ENCODE measurements at places on chromosomes 1 and 21.
A peak's percentile ranks its signal among the peaks of the same experiment; 100 is the strongest.

DNA sequence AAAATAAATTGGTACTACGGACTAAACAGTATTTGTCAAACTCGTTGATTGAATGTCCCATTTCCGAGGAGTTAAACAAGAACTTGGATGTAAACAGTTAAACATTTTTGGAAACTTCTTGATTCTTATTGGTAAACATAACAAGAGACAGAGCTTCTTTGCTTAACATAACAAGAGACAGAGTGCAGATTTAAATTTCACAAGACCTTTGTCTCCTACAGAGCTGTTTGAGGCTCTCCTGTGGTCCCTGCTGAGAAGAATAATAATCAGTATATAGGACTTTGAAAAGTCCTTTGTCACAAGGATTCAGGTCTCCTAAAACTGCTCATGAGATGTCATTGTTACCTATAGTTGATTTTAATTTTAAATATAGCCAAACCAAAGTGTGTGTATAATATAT lies 170.6 kb upstream of the C21orf91 start:
- no peak for DNase-seq

DNA sequence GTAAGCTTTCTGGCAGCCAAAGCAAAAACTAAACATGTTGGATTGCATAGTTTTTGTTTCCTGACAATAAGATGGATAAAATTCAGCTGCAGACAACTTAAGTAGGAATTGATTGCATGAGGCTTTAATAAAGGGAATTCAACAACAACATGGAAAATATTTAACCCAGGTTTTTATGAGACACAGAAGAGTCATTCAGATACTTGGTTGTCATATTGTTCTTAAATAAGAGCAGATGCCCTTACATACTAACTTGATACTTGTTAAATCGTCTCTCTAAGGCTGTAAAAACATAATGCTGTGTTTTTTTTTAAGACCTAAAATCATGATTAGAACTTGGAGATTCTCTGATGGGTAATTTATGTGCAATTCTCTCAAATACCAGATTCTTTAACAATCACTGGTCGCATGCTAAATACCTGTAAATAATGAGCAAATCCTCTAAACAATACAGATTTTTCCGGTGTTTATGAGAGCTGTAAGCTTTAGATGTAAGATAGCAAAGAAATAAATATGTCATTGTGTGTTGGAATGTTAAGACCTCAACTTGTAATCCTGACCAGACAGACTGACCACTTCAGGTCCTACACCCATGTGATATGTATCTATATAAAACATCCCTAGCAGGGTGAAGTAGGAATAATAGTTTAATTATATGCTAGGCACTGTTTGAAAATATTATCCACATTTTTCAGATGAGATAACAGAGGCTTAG lies 37.8 kb upstream of the CD34 start:
- no peak for DNase-seq

- DNase-seq, result peak; percentile 47
Observed at GRCh38 chr1:167447521-167448136, 70.7 kb downstream of the CD247 start.

- DNase-seq, result peak; percentile 72
Observed at GRCh38 chr1:205354259-205355074, 2.3 kb downstream of the KLHDC8A start.

DNA sequence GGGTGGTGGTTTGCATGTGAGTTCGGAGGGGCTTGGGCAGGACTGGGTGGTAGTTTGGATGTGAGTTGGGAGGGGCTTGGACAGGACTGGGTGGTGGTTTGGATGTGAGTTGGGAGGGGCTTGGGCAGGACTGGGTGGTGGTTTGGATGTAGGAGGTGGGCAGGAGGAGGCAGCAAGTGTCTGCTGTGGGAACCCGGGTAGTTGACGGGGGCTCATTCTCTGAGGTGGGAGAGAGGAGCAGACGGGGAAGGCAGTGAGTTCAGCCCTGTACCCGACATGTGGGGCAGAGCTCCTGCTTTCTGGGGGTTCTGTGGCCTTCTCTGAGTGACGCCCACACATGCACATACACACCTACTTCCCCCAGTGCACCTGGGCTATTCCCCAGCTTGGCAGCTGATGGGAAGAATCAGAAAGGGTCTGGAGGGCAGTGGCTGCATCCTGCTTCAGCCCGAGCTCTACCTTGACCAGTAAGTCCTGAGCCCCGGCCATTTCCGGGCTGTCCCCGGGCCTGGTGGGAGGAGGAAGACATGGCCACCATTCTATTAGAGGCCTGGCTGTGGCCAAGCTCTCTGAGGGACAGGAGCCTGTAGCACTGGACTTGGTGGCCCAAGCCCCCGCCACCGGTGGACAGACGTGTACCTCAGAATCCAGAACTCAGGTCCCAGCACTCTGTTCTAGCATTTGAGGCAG lies 58.1 kb downstream of the EDN2 start:
- no peak for DNase-seq

Measured in GM13976 (cell line).